ENCODE measurements at places on chromosomes 12 and 14.

- DNase-seq: no peak
Measured at GRCh38 chr14:93984070-93984469, 7.7 kb upstream of the ASB2 start.

DNA sequence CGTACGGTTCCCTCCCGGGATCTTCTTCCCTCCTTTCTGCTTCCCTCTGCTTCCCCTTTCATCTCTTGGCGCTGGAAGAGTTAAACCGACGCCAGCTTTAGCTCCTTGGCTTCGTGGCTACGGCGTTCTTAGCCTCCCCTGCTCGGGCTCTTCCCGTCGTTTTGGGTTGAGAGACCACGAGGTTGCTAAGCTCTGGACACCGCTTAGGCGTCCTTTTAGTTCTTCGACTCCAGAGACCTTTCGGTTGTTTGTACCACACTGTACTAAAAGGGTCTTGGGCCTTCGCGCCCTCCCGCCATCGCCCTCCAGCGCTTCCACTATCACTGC, 545 bp downstream of the CPSF2 start:
- DNase-seq: no peak

DNA sequence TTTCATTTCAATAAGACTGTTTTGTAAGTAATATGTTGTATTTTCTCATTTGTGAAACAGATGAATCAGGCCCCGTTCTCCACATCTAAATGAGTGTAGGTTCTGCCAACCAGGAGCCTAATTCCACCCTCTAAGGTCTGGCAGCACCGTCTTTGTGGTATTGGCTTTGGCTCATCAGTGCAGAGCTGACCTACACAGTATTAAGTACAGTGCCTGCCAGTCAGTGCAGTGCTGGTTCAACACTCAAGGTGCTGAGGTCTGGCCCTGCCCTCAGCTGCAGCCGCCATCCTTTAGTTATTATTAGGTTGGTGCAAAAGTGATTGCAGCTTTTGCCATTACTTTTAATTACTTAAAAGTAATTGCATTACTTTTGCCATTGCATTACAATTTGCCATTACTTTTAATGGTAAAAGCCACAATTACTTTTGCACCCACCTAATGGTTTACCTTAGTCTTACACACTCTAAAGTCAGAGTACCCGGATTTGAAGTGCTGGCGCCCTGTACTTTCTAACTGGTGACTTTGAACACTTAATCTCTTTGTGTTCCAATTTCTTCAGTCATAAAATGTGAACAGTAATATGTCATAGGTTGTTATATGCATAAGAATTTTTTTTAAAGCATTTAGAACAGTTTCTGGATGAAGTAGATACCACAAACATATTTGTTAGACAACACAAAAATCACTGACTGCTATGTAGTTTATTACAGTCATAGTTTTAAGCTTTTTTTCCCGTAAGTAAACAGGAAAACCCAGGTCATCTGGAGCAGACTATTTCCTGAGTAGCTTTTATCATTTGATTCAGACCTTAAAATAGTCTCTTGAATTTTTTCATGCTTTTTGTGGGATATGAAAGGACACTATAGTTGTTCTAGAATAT, 99.5 kb downstream of the SYNE2 start:
- no peak for DNase-seq

GRCh38 chr14:45252366-45253069, 484 bp downstream of the MIS18BP1 start:
- no peak for DNase-seq

GRCh38 chr14:77185093-77185465, 3.5 kb downstream of the TMEM63C start:
- DNase-seq: no peak

DNA sequence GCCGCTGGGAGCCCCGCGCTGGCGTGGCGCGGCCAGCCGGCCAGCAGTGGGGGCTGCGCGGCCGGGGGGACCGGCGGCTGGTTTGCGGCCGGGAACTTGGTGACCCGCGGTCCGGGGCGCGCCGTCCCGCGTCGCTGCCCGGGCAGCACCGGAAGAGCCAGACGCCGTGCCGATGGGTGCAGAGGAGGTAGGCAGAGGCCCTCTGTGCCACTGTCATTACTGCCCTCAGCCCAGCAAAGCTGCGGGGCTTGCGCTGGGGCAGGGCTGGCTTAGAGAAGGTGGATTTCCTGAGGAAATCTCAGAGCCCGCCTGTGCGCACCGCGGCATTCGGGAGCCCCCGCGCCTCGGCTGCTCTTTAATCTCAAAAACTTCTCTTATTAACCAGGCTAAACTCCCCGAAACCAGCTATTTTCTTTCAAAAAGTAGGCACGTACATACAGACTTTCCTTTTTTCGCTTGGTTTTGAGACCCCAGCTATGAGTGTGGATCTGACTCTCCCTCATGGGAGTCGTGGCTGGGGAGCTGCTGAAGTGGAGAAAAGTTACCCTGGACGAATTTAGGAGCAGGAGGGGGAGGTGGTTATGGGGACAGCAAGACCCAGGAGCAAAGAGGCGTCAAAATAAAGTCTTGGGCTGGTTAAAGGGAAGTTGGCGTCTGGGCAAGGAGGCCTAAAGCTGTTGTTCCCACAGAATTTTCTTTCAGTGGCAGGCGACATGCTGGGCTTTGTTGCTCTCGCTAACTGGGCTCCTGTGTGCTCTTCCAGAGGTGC, 802 bp downstream of the SUSD6 start:
- no peak for DNase-seq

GRCh38 chr12:46300910-46301309, 32.1 kb upstream of the SLC38A1 start:
- DNase-seq: no peak

- no peak for DNase-seq
Measured at GRCh38 chr14:104652386-104652785, 37.0 kb upstream of the INF2 start.
